LHCN-M2 (cell line): ENCODE measurements at places on chromosomes 6 and 20. TPM values are rescaled to one million over a fixed set of nuclear protein-coding genes. Genes with fewer than 3 reads are reported as not detected.
A peak's percentile ranks its signal among the peaks of the same experiment; 100 is the strongest.

- peak; percentile 34 for DNase-seq
Observed at GRCh38 chr6:161137839-161138542, 135.9 kb downstream of the AGPAT4 start.

DNA sequence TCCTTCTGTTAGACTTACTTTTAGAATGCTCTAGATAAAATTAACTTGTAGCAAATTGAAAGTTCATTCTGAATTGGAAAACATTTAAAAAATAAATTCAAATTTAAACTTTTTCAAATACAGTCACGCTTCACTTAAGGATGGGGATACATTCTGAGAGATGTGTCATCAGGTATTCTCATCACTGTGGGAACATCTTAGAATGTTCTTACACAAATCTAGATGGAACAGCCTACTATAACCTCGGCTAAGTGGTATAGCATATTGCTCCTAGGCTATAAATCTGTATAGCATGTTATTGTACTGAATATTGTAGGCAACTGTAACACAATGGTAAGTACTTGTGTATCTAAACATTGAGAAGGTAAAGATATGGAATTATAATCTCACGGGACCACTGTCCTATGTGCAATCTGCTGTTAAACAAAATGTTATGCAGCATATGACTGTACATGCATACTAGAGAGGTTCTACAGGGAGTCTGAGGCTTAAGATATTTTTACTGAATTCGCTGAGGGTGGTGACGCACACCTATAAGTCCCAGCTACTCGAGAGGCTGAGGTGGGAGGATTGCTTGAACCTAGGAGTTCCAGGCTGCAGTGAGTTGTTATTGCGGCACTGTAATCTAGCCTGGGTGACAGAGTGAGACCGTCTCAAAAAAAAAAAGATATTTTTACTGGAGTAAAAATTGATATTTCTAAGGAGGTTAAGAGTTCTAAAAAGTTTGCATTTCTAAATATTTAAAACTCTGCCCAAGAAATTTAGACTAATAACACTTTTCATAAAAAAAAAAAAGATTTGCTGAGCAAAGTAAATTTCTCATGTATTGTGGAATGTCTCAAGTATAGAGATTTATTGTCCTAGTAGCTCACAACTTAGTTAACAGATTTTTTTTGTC is 87.3 kb upstream of the TULP1 start:
- DNase-seq: peak; percentile 42

The GRM4 gene
- total RNA-seq: not detected in 2 replicates

DNA sequence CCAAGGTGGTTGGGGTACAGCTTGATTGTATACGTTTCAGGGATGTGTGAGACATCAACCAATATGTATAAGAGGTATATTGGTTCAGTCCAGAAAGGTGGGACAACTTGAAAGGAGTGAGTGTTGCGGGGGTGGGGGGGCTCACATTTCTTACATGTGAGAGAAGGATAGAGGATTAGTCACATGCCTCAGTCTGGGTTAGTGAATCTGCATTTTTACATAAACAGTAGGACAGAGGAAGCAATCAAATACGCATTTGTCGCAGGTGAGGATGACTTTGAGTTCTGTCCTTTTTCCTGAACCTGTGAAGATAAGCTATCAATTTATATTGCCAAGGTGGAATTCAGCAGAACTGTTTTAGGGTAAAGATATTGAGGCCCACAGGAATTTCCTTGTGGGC is 42.1 kb upstream of the TBC1D32 start:
- DNase-seq: no peak

GRCh38 chr6:37987018-37987417 is 167.5 kb downstream of the ZFAND3 start:
- peak; percentile 73 for DNase-seq

- no peak for DNase-seq
Observed at GRCh38 chr6:137964876-137965275, 97.8 kb downstream of the TNFAIP3 start.

DNA sequence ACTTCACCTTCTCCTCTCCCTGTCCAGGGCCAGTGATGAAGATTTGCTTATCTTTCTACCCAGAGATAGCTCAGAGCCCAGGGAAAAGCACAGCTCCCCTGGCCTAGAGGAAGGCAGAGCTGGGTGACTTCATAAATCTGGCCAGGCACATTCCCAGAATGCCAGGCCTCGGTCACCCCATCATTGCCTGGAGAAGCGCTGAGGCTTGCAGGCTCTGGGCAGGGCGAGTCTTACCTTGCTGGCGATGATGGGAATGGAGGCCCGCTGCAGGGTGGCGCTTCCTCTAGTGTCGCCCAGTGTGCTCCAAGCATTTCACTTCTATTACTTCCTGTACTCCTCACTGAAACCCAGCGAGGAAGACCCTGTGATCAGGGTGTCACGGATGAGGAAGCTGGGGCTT is 60.1 kb downstream of the DAAM2 start:
- DNase-seq: no peak

DNA sequence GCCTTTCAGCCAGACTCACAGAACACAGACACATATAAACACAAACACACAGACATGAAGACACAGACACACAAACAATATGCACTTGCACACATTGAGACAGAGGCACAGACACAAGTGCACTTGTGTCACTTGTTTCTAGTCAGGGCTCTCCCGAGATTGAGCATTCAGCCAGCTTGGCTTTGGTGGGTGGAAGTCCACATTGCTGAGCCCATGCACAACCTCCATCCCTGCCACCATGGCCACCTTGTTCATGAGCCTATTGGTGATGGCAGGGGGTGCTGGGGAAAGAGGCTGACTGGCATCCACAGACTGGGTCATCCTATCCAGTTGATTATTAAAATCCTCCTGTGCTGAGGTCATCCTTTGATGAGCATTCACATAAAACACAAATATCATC is 11.5 kb upstream of the CST7 start:
- no peak for DNase-seq

GRCh38 chr20:5191829-5192569 is 65.2 kb downstream of the CDS2 start:
- DNase-seq: peak; percentile 78

The ATF6B gene
- 29.8 and 34.7 TPM in 2 replicates for total RNA-seq

GRCh38 chr20:37528446-37529213 is 954 bp upstream of the BLCAP start:
- no peak for DNase-seq

DNA sequence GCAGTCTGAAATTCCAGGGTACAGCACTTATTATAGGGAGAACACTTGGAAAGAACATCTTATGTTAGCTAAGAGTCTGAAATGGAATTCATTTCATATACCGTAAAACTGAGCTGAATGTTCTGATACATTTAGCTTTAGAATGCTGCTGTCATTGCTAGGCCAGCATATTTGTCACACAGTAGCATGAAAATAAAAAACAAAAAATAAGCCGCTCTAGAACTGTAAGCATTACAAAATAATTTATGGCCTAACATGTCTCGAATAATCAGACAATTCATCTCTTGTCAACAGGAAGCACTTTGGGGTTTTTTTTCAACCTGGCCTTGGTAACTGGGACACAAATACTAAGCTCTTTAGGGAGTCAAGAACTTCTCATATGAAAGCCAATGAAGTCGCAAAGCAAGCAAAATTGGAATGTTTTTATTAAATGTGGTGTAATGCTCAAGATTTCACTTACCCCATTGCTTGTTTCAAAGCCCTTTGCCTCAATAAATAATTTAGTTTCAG is 115.7 kb downstream of the PHACTR1 start:
- no peak for DNase-seq

DNA sequence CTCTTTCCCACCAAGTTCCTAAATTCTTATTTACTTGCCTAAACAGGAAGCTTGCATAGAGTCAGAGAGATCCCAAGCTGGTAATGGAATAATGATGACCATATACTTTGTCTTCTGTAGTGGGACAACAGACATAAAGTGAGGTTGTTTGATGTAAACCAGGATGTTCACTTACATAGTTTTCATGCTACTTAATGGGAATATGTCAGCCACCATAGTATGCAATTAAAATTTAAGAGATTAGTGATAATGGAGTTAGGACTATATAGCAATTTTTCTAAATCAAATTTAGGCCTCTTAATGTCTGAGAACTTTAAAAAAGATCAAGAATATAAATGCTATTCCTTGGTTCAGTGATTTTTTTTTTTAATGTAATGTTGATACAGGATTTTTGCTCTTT is 180.6 kb downstream of the BCKDHB start:
- DNase-seq: no peak

- DNase-seq: no peak
Observed at GRCh38 chr6:163708466-163708865, 293.9 kb downstream of the QKI start.

The LKAAEAR1 gene
- total RNA-seq: 0.40 and 1.7 TPM in 2 replicates

DNA sequence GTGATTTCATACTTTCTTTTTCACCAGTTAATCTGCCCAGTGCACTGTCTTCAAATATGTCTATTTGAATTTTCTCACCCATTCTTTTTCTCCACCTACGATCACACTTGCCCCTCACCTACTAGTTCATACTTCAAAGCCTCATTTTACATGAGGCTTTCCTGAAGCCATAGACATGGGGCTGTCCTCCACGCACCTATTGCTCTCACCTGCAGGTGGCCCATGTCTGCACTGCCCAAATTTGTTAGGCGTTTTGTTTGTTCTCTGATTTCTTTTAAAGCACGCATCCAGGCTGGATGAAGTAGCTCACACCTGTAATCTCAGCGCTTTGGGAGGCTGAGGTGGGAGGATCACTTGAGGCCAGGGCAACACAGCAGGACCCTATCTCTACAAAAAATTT is 106.8 kb upstream of the RIPOR2 start:
- no peak for DNase-seq

The MAP3K7 gene
- 32.8 and 32.9 TPM in 2 replicates for total RNA-seq

GRCh38 chr6:69795469-69796072 is 1.2 kb downstream of the LMBRD1 start:
- DNase-seq: no peak

GRCh38 chr6:26199057-26199772 is 112.0 kb downstream of the HFE start:
- no peak for DNase-seq

The MRAP2 gene
- total RNA-seq: 0.23 and 0.51 TPM in 2 replicates

The TMEM244 gene
- 0.52 and 2.2 TPM in 2 replicates for total RNA-seq

DNA sequence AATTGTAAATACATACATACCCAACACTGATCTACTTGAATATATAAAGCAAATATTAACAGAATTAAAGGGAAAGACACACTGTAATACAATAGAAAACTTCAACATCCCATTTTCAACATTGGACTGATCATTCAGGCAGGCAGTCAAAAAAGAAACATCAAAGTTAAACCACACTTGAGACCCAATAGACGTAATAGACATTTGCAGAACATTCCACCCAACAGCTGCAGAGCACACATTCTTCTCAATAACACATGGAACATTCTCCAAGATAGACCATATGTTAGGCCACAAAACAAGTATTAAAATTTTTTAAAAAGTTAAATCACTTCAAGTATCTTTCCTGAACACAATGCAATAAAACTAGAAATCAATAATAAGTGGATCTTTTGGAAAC is 698.2 kb downstream of the COL12A1 start:
- DNase-seq: peak; percentile 81

- no peak for DNase-seq
Observed at GRCh38 chr6:87846434-87846833, 144.4 kb upstream of the AKIRIN2 start.

DNA sequence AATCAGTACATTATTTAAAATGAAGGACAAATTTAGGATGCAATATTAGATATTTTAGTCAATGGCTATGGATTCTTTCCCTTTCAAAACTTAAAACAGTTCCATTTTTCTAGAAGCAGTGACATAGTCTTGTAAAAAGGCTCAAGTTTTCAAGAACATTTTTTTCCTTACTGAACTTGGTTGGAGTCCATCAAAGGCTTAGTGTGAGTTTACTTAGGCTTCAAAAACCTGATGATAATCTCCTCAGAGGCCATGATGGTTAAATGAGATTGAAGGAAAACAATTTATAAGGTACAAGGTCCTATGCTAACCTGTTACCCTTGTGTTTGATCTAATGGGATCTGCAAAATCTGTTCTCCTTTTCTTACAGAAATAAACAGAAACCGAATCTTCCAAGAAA is 531.8 kb downstream of the UTRN start:
- no peak for DNase-seq

DNA sequence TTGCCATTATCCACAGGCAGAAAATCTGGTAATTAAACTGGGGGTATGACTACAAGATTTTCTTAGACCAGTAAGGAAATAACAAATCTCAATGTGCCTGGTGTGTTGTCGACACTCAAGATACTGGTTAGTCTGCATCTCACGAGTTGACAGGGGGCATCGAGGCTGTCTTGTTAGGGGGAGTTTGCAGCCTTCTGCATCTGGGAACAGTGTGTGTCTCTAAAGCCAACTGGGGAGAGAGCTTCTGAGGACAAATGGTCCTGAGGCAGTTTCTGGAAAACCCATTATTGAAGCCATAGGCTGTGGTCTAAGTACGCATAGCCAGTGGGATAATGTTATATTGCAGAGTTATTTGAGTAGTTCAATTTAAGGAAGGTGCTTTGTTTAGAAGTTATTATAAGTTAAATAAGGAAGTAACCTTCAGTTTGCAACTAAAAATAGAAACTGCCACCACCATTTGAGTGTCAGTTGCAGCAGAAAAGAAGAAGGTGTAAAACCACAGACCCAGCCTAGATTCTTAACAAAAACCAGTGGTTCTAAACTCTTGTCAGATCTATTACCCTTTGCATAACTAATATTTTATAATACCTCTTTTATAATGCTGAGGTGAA is 15.4 kb upstream of the MAPK13 start:
- no peak for DNase-seq

GRCh38 chr6:137847748-137848147 is 19.3 kb upstream of the TNFAIP3 start:
- no peak for DNase-seq

The FOXC1 gene
- total RNA-seq: 1.8 and 2.1 TPM in 2 replicates

- no peak for DNase-seq
Observed at GRCh38 chr20:43542161-43542560, 16.7 kb upstream of the SGK2 start.

- no peak for DNase-seq
Observed at GRCh38 chr6:167151648-167152047, 6.1 kb downstream of the GPR31 start.

DNA sequence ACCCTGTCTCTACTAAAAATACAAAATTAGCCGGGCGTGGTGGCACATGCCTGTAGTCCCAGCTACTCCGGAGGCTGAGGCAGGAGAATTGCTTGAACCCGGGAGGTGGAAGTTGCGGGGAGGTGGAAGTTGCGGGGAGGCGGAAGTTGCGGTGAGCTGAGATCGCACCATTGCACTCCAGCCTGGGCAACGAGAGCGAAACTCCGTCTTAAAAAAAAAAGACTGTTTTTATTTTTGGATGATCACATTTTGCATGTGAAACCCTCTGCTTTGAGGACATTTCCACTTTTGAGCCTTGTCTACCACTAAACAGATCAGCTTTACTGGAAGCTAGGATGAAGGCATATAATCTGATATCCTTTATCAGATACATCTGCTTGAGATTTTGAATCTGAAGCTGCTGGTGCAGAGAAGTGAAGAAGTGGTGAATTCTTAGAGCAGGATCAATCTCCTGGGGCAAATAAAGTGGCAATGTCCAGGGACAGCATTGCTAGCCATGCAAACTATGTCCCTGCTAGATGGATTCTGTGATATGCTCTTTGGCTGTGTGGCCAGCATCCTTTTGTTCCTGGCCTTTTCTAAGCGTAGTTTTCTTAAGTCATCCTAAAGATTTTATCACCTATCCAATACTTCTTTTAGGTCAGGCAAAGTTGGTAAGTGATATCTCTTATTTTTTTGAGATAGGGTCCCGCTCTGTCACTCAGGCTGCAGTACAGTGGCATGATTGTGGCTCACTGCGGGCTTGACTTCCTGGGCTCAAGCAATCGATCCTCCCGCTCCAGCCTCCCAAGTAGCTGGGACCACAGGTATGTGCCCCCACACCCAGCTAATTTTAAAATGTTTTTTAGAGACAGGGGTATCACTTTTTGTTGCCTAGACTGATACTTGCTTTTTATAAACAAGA is 23.3 kb downstream of the RBL1 start:
- no peak for DNase-seq

The HLA-DQA2 gene
- not detected in 2 replicates for total RNA-seq
